ENCODE measurements at places on chromosomes 12 and 14. TPM values are rescaled to one million over a fixed set of nuclear protein-coding genes. Genes with fewer than 3 reads are reported as not detected.

GRCh38 chr12:67070604-67071003 is 198.6 kb upstream of the CAND1 start:
- DNase-seq = no peak

- DNase-seq = no peak
These were observed 26.9 kb downstream of the PPM1A start for GRCh38 chr14:60275932-60276331.

GRCh38 chr12:113196990-113197389 is 11.5 kb downstream of the RITA1 start:
- DNase-seq = peak; percentile 73

RAD51AP1 gene
- total RNA-seq = 2.3 TPM

DNA sequence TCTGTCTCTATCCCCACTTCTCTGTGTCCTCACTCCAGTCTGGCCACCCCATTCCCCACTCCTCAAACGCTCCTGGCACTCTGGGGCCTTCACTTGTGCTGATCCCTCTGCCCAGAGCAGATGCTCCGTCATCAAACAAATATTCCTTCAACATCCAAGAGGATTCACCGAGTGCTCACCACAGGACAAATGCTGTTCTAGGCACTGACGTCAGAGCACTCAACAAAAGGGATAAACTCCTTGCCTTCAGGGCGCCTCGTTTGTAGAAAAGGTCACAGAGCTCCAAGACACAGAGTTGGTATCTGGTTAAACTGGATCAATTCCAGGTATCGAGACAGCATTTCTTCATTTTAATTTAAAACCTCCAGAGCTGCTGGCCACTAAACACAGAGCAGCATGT is 35.3 kb downstream of the PSMC1 start:
- no peak for DNase-seq

- DNase-seq = no peak
These were observed 126.1 kb upstream of the EEA1 start for GRCh38 chr12:93055221-93055620.

IL23A gene
- total RNA-seq = 0.49 TPM

GRCh38 chr12:26238341-26239121 is 43.2 kb downstream of the SSPN start:
- no peak for DNase-seq

Measured in ureter (tissue), 1 donor.